ENCODE measurements at places on chromosomes 7 and 10.

DNA sequence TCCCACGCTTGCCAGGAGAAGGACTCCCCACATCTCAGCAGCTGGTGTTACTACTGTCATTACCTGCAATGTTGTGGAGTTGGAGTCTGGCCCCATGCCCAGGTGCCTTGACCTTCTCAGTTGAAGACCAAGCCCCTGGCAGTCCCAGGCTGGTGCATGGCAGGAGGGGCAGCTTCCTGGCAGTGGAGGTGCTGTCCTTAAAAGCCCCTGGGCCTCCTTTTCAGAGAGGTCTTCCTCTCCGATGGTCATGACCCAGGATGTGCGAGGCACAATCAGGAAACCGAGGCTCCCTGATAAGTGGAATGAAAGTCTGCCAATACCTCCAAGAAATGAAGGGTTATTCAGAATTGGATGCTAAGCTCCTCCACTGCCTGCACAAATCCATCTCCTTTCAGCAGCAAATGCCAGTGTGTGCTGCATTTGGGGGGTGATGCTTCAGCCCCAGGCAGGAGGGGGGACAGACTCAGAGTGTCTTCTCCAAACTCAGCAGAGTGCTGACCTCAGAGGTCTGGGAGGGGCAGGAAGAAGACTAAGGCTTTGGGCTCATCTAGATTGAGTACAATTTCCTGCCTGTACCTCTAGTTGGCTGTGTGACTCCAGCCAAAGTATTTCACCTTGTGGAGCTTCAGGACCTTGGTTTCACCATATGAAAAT lies 97.0 kb upstream of the DDC start:
- DNase-seq: no peak

DNA sequence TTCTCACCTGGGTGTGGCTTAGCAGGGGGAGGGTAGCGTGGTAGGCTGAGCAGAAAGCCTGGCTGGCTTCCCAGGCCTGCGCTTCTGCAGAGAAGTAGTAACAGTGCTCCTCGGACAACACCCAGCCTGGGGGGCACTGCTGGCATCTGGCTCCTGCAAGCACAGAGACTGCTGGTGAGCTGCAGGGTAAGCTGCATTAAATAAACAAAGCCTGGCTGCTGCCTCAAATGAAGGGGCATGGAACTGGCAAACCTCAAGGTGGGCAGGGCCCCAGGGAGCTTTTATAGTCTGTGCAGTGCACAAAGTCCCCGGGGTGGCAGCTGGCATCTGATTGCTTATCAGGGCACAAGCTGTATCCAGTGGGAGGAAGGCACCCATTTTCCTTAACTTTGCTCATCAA lies 3.9 kb downstream of the KLRG2 start:
- DNase-seq: no peak

DNA sequence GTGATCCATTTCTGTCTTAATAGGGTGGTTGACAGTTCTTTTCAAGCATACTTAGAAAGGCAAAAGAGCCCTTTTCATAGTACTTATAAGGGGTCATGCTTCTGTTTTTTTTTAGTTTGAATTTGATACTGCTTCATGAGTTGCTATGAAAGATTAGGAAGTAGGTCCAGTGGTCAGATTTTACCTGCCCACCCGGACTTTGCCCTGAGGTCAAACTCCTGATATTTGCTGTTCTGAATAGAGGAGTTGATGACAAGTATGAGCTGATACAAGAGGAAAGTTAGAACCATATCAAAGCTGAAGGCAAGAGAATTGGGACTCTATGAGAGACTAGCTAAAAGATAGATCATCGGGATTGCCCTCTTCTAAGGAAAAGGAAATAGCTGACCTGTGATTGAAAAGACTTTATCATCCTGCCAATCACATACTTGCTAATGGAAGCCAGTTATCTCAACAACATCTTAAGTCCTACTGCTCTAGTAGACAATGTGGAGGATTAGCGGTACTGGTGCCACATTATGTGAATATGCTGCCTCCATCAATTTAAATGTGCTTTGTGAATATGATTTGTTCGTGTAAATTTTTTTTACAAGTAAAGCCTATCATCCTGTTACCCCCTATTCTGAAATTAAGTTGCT lies 37.5 kb upstream of the CYP26C1 start:
- DNase-seq: no peak

GRCh38 chr7:159310457-159311171 lies 165.9 kb upstream of the VIPR2 start:
- DNase-seq: no peak

GRCh38 chr10:131727560-131727959 lies 173.2 kb upstream of the PPP2R2D start:
- DNase-seq: no peak

GRCh38 chr10:93751832-93752231 lies 5.9 kb upstream of the LGI1 start:
- no peak for DNase-seq

GRCh38 chr10:101028446-101029337 lies 2.2 kb downstream of the PDZD7 start:
- no peak for DNase-seq
